Globus pallidus (tissue), 1 donor: ENCODE measurements at places on chromosomes 16 and 17.

GRCh38 chr16:56742030-56742984 lies 12.4 kb downstream of the NUP93 start:
- no peak for DNase-seq

DNA sequence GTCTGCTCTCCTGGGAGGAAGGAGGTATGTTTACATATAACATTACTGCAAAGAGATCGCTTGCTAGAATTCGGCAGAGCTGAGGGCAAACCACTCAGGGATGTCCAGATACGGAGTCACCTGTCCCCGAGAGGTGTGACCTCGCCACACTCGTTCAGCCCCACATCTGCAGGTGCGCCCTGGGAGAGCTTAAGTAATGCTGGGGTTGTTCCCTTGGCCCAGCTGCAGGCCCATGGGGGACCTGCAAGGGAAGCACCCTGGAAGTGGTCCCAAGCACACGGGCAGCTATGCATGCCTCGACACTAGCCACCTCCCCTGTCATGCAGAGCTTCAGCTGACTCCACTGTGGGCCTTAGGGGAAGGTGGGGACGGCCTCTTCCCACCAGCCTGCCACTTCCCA lies 22.2 kb downstream of the USP22 start:
- DNase-seq: no peak

GRCh38 chr16:9695152-9695551 lies 487.1 kb downstream of the GRIN2A start:
- no peak for DNase-seq

- DNase-seq: no peak
Observed at GRCh38 chr17:31878703-31879073, 19.6 kb upstream of the COPRS start.

- no peak for DNase-seq
Observed at GRCh38 chr16:22333457-22333994, 36.3 kb downstream of the POLR3E start.

GRCh38 chr16:3094289-3095027 lies 4.6 kb downstream of the ZSCAN10 start:
- DNase-seq: no peak

- no peak for DNase-seq
Observed at GRCh38 chr16:28092721-28093384, 29.3 kb upstream of the GSG1L start.

- no peak for DNase-seq
Observed at GRCh38 chr16:56897026-56897799, 32.2 kb downstream of the SLC12A3 start.

DNA sequence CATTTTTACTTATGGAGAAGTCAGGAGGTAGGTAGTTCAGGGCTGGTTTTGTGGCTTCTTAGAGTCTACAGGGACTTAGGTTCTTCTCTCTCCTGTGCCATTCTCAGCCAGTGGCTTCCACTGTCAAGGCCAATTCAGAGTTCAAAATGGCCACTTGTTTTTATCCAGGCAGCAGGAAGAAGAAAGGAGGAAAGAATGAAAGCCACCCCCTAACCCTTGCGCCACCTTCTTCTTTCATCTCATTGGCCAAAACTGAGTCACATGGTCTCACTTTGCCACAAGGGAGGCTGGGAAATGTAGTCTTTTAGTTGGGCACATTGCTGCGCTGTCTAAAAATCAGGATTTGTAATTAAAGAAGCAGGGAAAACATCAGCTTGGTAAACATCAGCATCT lies 60.8 kb upstream of the MED9 start:
- no peak for DNase-seq

DNA sequence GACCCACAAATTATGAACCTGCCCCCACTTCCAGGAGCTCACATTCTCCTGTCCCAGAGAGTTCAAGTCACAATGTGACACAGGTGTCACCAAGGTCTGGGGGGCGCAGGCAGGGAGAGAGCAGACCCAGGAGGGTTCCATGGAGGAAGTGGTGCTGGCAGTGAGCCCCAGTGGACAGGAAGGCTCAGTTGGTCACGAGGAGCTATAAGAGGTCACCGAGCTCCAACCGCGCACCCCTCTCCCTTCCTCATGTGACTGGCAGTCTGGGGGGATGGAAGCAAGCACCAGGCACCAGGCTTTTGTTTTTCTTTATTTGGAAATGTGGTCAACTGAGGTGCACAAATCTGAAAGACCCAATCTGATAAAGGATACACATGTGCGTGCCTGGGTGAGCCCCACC lies 2.5 kb downstream of the ITGAD start:
- DNase-seq: peak; percentile 13

DNA sequence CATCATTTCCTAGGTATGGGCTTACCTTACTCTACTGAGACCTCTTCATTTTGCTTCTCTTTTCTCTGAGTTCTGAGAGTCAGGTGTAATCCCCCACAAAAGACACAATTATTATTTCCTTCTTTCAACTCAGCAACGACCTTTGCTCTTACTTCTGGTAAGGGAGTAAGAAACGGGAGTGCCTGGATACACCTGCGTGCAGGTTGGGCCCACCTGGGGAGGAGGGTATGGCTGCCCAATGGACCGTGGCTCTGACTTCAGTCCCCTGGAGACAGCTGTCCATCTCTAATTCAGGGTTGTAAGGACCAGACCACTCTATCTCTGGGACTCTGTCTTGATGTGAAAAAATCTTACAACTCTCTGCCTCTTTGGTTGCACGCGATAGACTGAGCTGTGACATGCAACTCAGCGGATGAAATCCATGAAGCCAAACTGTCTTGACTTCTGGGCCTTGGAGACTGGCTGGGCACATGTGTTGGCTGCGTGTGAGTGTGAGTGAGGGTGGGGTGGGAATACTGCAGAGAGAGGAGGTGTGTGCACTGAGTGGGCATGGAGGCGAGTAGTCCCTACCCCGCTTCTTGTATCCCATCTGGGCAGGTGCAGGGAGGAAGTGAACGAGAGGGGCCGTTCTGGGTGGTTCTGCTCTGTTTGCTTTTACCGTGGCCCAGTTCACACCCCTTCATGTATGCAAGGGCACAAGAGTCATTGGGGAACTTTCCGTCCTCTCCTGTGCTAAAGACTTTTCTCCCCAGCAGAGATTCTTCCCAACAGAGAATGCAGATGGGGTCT lies 1.2 kb downstream of the TMEM238L start:
- DNase-seq: no peak

DNA sequence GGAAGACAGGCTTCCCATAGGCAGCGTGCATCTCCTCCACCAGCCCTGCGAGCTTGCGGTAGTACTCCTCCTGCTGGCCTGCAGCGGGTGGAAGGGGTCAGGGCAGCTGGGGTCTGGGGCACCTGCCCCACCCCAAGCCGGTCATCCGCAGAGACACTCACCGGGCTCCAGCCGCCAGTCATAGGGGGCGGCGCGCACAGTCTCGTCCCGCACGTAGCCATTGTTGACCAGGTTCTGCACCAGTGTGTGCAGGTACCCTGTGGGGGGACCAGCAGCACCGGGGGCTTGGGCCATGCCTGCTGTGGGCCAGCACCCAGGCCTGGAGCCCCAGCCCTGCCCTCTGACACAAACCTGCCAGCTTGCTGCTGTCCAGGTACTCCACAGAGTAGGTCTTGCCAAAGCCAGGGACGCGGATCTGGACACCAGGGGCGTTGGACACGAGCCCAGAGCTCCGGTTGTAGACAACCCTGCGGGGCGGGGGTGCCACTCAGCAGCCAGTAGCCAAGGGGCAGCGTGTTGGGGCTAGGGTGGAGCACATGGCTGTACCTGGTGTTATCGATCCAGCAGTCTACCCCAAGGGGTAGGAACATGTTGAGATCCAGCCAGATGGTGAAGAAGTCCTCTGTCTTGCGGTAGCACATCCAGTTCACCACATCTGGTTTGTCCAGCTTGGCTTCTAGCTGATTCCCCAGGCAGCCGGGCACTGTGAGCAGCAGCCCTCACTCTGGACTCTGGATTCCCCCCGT lies 1.2 kb downstream of the LCAT start:
- DNase-seq: no peak

DNA sequence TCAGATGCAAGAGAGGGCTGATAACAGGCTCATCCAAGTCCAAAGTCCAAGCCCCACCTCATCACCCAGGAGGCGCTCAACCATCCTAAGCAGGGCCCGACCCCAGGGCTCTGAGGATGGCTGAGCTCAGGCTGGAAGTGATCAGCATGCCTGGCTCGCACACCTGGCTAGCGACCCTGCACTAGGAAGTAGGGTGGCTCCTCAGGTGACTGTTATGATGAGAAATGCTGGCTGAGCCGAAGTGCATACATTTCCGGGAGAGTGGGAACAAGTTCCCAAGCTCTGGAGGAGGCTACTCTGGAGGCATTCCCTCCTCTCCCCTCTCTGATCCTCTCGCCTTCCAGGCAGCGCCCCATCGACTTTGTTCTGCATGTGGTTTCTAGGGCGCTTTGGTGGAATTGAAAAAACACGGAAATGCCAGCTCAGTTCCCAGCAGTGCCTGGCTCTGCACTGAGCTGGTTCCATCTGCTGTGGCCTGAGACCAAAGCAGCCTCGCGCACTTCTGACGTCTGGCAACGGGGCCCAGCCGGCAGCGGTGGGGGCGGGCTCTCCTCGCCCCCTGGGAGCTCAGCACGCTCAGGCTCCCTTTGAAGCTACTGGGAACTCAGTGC lies 130.3 kb downstream of the IRF8 start:
- DNase-seq: peak; percentile 72

- no peak for DNase-seq
Observed at GRCh38 chr16:71669926-71670536, 44.0 kb downstream of the MARVELD3 start.

GRCh38 chr16:887846-888245 lies 82.9 kb downstream of the LMF1 start:
- no peak for DNase-seq

- no peak for DNase-seq
Observed at GRCh38 chr17:32798938-32799337, 78.0 kb downstream of the MYO1D start.

- DNase-seq: no peak
Observed at GRCh38 chr16:57612494-57612893, 15.9 kb upstream of the ADGRG1 start.

DNA sequence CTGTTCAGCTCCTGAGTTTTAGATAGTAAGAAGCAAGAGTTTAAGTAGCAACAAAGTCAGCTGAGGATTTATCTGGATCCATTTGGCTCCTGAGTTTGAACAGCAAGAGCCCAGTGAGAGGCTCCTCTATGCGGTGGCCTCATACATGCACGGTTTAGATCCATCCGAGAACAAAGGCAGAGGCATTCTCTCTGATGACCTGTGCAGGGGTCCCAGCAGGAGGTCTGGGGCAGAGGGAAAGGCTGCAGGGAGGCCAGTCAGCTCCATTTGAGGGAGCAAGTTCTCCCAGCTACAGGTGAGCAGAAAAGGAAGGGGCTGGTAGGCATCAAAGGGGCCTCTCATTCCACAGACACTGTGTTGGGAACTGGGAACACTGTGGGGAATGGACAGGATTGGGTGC lies 16.5 kb downstream of the PITPNM3 start:
- no peak for DNase-seq
